ENCODE measurements at places on chromosomes 7 and 10.

- no peak for DNase-seq
These were observed 3.5 kb downstream of the TEX36 start for GRCh38 chr10:125679436-125679835.

- DNase-seq, result no peak
These were observed at the start of gene DPY19L1 for GRCh38 chr7:35037211-35037525. Gene DPY19L1, minus strand, starts transcription at chr7:35037485. Its CDS starts 91 bp downstream, at chr7:35037394.

DNA sequence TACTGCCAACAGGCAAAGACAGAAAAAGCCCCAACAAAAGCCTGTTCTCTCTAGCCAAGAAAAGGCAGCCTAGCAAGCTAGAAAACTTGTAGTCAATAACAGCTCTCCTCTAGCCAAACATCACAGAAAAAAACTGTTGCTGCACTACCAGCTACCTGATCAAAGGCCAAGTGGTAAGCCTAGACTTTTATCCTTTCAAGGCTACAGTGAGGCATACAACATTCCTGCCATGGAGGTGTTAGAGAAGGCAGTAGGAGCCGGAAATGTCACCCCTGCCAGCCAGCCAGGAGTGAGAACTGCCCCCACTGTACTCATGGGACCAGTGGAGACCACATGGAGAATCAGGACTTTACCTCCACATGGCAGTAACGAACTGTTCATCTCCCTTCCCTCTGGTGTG lies 31.2 kb downstream of the CCDC126 start:
- DNase-seq, result no peak

- no peak for DNase-seq
These were observed 436.2 kb upstream of the GALNT17 start for GRCh38 chr7:70695795-70696083.

DNA sequence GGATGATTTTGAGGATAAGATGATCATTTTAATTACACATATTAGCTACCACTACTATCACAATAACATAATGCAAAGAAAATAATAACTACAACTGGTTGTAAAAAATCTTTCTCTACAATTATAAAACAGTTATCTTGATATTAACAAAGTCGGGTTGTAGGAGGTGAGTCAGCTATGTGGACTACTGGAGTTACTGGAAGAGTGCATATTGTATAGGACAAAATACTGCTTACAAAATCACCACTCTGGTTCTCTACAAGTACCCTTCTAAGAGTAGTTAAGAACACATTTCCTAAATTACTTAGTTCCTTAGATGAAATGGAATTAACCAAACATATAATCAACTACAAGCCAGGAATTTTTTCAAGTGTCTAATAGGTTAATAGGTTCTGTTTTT lies 74.1 kb downstream of the HYCC1 start:
- no peak for DNase-seq

DNA sequence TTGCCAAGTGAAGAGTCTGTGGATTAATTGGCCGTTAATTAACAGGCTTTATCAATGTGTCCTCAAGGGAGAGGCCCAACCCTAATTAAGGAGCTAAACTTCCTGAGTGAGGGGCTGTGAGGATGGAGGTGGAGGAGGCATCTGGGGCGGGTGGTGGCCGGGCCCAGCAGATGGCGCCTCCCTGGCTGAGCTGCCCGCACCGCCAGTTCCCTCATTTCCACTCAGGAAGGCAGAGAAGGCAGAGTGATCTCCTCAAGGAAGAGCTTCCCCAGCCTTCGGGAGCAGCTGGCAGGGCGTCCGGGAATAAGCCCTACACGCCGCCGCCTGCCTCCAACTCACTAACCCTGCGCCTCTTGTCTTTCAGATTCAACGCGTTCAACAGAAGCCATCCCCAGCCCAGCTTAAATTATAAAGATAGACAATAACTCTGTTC lies 112.2 kb downstream of the CYTH3 start:
- no peak for DNase-seq

DNA sequence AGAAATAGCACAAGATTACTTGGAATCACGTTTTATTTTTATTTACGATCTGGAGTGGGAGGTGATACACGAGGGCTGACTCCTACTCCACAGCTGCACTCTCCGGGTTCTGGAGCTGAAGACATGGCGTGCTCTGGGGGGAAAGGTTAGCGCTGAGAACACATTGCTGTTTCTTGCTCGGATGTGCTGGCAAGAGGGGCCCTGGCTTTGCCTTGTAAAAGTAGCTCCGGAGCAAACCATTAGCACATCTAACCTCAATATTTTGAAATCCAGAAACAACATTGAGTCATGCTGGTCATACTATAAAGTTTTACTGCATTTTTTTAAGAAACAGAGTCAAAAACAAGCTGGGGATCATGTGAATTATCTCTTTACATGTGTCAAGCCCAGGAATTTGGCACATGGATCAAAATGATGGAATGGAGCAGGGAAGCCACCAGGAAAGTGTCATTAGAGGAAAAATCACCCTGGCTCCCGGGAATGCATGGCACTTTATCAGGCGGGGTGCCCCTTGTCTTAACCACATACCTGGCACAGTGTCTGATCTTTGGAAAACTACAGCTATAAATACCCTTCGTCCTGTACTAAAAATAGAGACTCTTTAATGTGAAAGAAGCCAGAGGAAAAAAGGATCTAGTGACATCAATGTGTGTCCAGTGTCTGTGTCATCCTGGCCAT lies 31.6 kb upstream of the LYZL1 start:
- DNase-seq, result no peak

DNA sequence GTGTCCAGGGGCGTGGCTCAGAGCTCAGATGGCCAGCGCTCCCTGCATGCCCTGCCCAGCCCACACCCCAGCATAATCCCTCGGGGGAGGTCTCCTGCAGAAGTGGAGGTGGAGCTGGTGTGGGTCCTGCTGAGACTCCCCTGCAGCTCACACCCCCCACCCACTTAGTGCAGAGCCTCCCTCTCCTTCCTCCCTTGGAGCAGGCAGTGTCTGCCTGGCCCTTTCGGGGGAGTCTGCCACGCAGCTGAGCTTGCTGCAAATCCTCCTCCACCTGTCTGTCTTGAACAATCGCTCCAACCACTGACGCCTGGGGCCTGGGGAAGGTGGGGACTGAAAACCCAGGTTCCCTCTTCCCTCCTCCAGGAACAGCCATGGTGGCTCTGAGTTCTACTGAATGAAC lies 219.7 kb upstream of the PPP2R2D start:
- DNase-seq, result no peak

DNA sequence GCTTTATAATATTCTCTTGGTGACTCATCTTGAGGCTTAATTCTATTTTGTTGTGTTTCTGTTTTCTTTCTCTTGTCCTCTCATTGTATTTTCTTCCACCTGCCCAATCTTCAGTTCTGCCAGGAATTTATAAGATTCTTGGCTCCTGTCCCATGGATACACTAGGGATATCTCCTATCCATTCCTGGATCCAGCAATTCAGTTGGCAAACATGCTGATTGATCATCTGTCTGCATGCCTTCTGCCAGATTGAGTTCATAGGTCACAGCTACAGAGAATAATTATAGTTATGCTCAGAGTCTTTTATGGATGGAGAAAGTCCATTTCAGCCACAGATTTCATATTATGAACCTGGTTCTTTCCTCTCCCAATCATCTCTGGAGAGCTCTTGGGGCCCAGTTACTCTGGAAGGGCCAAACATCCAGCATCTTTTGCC lies 140.4 kb upstream of the MAGI2 start:
- no peak for DNase-seq

- DNase-seq, result no peak
These were observed 805.1 kb downstream of the TNS3 start for GRCh38 chr7:46776790-46777189.

DNA sequence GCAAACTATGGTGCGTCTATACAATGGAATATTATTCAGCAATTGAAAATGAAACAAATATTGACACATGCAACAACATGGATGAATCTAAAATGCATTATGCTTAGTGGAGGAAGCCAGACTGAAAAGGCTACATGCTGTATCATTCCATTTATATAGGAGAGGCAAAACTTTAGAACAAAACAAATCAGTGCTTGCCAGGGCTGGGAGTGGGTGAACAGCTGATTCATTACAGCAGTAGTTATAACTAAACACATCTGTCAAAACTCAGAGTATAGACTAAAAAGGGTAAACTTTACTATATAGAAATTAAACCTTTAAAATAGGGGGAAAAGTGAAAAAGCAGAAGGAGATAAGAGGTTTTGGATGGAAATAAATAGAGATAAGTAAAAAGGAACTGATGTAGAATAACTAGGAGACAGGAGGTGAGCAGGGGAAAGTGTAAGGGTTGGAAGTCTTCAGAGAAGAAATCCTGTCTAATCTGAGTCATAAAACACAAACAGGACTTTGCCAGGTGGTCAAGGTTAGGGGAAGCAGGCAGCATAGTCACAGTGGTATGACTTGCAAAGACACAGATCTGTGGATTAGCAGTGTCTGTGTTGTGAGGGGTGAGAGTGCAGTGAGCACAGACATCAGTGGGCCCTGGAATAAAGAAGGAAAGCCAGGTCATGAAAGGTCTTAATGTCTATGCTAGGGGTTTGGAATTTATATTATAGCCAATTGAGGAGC lies 349.8 kb downstream of the PHTF2 start:
- no peak for DNase-seq

DNA sequence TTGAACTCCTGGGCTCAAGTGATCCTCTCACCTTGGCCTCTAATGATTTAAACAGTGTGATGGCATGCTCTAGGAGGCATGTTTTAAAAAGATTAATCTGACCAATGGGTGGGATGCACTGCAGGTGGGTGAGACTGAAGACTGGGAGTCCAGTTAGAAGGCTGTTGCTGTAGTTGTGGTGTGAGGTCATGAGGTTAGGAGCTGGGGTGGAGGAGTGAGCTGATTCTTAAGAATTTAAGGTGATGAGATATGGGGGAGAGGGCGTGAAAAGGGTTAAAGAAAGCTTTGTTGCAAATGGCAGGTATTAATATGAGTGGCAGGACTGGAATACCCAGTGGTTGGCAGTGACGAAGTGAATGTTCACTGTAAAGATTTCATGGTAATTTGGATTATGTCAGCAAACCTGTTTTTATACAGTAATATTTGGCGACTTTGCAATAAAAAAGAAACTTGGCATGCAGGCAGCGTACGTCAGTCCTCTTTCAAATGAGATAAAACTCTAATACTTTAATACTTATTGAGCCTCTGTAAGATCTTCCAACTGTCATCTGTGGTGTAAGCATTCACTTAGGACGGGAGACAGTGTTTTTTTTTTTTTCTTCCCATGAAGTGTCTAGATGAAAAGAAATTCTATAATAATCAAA lies 72.8 kb upstream of the MTPN start:
- DNase-seq, result no peak

GRCh38 chr7:127993987-127994386 lies 37.2 kb downstream of the LRRC4 start:
- no peak for DNase-seq

GRCh38 chr7:70347463-70348254 lies 749.4 kb downstream of the AUTS2 start:
- no peak for DNase-seq

- no peak for DNase-seq
These were observed 1171.7 kb upstream of the LRRTM3 start for GRCh38 chr10:65754112-65754511.

DNA sequence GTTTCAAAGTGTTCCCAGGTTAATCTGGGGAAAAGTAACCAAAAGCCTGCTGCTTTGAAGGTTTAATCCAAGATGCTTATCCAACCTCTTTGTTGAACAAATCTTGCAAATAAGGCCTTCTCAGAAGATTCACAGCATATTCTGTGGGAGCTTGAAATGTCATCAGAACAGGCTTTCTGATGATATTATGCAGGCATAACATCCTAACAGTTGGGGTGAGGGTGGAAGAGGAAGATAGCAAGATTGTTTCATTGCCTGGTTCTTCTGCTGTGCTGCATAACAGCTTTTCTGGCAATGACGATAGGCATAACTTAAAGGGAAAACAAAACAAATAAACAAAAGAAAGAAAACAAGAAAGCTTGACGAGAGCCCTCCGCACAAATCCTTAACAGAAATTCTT lies 217.4 kb downstream of the PHF14 start:
- DNase-seq, result no peak

GRCh38 chr10:19154375-19154774 lies 105.8 kb downstream of the MALRD1 start:
- no peak for DNase-seq

DNA sequence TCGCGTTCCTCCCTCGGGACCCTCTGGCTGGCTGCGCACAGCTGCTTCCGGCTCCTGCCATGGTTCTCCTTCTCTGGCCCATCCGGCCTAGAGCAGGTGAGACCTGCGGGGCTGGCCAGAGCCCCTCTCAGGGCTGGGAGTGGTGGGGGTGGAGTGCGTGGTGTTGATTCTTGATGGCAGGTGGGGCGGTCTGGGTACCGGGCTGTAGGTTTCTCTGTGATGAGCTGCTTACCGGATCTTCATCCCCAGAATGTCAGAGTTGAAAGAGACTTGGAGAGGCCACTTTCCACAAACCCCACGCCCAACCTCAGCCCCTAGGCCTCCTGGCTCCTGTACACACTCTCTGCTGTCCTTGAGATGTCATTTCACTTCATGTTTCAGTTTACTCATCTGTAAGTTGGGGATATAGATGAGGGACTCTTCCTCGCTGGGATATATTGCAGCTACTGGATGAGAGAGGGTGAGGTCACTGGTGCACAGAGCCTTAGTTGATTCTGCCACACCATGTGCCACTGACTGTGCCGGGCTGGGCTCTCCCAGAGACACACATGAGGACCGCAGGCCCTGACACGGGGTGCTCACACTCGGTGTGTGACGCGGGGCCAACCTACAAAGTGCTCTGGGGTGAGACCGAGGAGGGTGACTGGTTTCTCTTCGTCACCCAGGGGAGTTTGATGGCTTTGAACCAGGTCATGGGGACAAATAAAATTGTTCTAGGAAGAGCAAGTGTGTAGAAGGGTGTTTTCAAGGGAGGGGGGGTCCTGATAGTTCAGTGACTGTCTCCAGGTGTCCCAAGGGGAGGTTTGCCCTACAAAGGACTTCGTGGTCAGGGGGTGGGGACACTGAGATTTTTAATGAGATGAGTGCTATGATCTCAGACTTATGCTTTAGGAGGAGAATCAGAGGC lies 29.5 kb downstream of the ZNF775 start:
- no peak for DNase-seq

DNA sequence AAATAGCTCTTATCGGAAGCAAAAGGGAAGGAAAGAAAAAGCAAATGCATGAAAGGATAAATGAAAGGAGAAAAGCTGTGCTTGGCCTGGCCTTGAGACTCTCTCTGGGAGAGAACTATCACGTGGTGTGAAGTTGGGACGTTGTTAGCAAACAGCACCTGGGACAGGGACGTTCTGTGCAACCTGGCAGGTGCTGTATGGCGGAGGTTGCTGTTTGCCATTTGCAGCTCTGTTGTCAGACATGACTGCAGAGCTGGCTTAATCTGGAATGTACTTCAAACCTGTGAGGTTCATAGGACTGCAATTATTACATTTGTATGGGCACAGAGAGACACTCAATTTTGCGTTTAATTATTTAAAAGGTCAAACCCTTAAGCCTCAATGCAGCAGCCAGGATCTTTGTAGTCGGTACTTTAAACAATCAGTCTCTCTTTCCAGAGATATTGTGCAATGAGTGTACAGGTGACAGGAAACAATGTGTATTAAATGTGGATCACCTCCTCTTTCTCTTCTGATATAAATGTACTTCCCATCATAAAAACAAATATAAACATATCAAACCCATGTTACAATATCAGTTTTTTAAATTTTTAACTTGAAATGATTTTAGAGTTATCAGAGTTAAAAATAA lies 800.5 kb upstream of the KCND2 start:
- DNase-seq, result no peak

All from stimulated activated naive CD4-positive, alpha-beta T cell treated with Interleukin-2 at 50 U/mL for 16 hours (primary cell).